ENCODE measurements at places on chromosomes 16 and 17.

DNA sequence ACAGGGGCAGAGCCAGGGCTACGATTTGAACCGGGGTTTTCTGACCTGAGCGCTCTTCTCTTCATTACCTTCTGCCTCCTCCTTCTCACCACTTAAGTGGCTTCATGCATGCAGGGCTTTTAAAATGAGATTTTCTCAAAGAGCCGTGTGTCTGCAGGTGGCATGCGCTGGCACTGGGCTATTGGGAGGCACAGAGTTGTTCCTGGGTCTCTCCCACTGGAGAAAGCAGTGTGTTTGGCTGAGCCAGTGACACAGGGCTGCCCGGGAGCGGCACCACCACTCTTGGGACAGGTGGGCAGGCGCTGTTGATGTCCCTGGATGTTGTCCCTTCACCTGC, 218.8 kb upstream of the CHMP6 start:
- DNase-seq: no peak

GRCh38 chr17:45320931-45321461, 4.2 kb upstream of the MAP3K14 start:
- DNase-seq: no peak

DNA sequence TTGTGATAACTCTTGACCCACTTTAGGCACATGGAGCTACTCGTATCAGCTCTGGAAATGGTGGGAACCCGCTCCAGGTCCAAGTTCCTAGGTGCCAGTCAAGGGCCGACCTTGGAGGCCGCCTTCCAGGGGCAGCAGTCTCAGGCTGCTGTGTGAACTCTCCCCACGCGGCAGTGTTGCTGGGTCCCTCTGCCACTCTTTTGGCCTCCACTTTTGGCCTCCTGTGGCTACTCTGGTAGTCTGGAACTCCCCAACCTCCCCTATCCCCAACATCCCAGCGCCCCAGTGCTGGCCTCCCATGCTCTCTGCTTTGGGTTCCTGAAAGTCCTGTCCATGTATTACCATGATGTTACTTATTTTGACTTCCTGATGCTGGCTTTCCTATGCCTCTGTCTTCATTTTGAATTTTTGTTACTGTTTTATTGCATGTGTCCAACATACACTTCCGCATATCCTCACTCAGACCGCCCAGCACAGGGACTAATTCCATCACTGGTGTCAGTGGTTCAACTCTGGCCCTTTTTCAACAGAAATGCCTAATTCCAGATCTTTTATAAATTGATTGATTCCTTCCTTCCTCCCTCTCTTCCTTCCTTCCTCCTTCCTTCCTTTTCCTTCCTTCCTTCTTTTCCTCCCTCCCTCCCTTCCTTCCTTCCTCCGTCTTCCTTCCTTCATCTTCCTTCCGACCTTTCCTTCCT, 44.1 kb downstream of the COX4I1 start:
- DNase-seq: no peak

- no peak for DNase-seq
Observed at GRCh38 chr17:81151278-81151677, 14.0 kb upstream of the PVALEF start.

DNA sequence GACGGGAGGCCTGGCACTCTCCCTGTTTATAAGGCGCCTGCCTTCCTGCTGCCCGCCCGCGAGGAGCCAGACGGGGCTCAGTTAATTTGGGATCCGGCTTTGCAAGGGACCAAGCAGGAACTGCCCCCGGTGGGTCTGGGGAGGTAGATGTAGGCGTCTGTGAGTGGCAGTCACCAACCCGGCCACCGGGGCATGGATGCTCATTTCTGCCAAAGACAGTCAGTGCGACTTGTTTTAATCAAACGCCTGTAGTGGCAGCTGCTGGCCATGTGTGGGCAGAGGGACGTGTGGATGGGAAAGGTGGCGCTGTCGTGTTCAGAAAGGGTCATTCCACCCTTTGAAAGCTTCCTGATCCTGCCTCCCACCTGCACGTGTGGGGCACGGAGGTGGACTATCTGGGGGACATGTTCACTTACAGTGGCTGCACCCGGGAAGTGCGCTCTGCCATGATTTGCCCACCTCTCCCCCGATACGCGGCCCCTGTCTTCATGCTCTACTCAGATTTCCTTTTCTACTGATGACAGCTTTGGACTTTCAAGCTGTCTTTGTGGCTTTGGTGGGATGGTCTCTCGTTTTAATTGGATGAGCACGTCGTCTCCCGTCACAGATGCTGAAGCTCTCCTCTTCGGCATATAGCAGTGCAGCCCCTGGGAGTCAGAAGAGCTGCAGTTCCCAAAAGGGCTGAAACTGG, 60.3 kb upstream of the CIBAR2 start:
- DNase-seq: no peak

Measured in nucleus accumbens (tissue), 56 donors.